ENCODE measurements at places on chromosomes 3 and 15. TPM values are rescaled to one million over a fixed set of nuclear protein-coding genes. Genes with fewer than 3 reads are reported as not detected.

The COMMD4 gene
- total RNA-seq = 146 TPM

The CKMT1A gene
- total RNA-seq = 0.55 TPM

The ZFAND6 gene
- 90.7 TPM for total RNA-seq

The SI gene
- total RNA-seq = not detected

The ANKUB1 gene
- not detected for total RNA-seq

The MCCC1 gene
- total RNA-seq = 33.4 TPM

The ZNF621 gene
- 21.3 TPM for total RNA-seq

The ASTE1 gene
- 6.7 TPM for total RNA-seq

The ISG20 gene
- 3.5 TPM for total RNA-seq

The TMEM40 gene
- total RNA-seq = not detected

The QARS1 gene
- total RNA-seq = 314 TPM

The PAK6 gene
- total RNA-seq = 7.3 TPM

The CELSR3 gene
- total RNA-seq = 17.3 TPM

The MYLK gene
- total RNA-seq = 8.2 TPM

The GOLGA6A gene
- 0.86 TPM for total RNA-seq

The MED12L gene
- total RNA-seq = 16.6 TPM

The TCTA gene
- total RNA-seq = 11.2 TPM

The CLDN16 gene
- total RNA-seq = 1.1 TPM

The LRRC31 gene
- total RNA-seq = not detected

The GABPB1 gene
- total RNA-seq = 38.9 TPM

The UPK1B gene
- total RNA-seq = 13.1 TPM

The MCF2L2 gene
- 72.6 TPM for total RNA-seq

The MB21D2 gene
- total RNA-seq = 8.6 TPM

The AGBL1 gene
- total RNA-seq = 0.07 TPM

The RPLP1 gene
- total RNA-seq = 1,610 TPM

All from endodermal cell (in vitro differentiated cells).